A673 (cell line): ENCODE measurements at places on chromosomes 7 and 10. TPM values are rescaled to one million over a fixed set of nuclear protein-coding genes. Genes with fewer than 3 reads are reported as not detected.

GRCh38 chr7:158647475-158647792 is 57.2 kb downstream of the NCAPG2 start:
- no peak overlapping the region for H3K4me3 ChIP-seq
- H3K4me1 ChIP-seq = no peaks in the 10 kb centered on the region
- H3K27ac ChIP-seq = no peak overlapping the region
- no peak for DNase-seq
- no peaks in the 10 kb centered on the region for H3K27me3 ChIP-seq

- no peak for DNase-seq
- H3K4me1 ChIP-seq = no peaks in the 10 kb centered on the region
- no peak overlapping the region for H3K27ac ChIP-seq
- no peaks in the 10 kb centered on the region for H3K27me3 ChIP-seq
Measured at GRCh38 chr10:43006490-43006889, 70.4 kb upstream of the RET start.

- no peaks in the 10 kb centered on the region for H3K27me3 ChIP-seq
- H3K4me1 ChIP-seq = peaks cover 27% of the 10 kb centered on the region
- no peaks in the 10 kb centered on the region for H3K36me3 ChIP-seq
- no peak for DNase-seq
Measured at GRCh38 chr7:148304083-148304335, 286.6 kb upstream of the C7orf33 start.

- no peak for DNase-seq
- no peak overlapping the region for H3K4me3 ChIP-seq
- H3K27me3 ChIP-seq = peaks cover 94% of the 10 kb centered on the region
- no peaks in the 10 kb centered on the region for H3K4me1 ChIP-seq
- H3K36me3 ChIP-seq = no peaks in the 10 kb centered on the region
Measured at GRCh38 chr10:2772816-2773631, 294.3 kb upstream of the PFKP start.

CALML5 gene
- total RNA-seq = not detected in 2 replicates

- no peaks in the 10 kb centered on the region for H3K36me3 ChIP-seq
- no peaks in the 10 kb centered on the region for H3K27me3 ChIP-seq
- no peak overlapping the region for H3K27ac ChIP-seq
- no peaks in the 10 kb centered on the region for H3K4me1 ChIP-seq
Measured at GRCh38 chr10:120607710-120608703, 151.0 kb downstream of the PLPP4 start.

GRCh38 chr7:44348851-44349781 is 23.7 kb upstream of the CAMK2B start:
- no peaks in the 10 kb centered on the region for H3K4me1 ChIP-seq
- no peak for DNase-seq
- H3K36me3 ChIP-seq = no peaks in the 10 kb centered on the region
- H3K27ac ChIP-seq = no peak overlapping the region
- H3K4me3 ChIP-seq = no peak overlapping the region

DNA sequence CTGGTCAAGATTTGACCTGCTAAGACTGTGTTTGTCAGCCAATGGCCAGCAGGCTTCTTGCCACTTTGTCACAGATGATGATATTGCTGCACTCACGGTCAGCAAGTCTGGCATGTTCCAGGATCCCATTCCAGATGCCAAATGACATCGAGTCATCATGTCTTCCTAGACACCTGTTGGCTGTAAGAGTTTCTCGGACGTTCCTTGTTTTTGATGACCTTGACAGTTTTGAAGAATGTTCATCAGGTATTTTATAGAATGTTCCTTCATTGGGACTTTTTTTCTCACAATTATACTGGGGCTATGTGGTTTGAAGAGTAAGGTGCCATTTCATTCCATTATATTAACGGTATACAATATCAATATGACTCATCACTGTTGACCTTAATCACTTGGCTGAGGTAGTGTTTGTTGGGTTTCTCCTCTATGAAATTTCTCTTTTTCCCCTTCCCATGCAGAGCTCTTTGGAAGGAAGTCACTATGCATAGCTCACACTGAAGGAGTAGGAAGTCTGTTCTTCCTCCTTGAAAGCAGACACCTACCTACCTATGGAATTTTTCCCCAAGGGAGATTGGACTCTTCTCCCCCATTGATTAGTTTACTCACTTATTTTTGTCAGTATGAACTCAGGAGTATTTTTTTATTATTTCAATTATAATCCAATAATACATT is 31.6 kb downstream of the HECW1 start:
- no peak overlapping the region for H3K27ac ChIP-seq
- H3K4me3 ChIP-seq = no peak overlapping the region
- no peaks in the 10 kb centered on the region for H3K36me3 ChIP-seq
- no peak for DNase-seq

NEUROG3 gene
- not detected in 2 replicates for total RNA-seq

- no peak for DNase-seq
- peaks cover 15% of the 10 kb centered on the region for H3K4me1 ChIP-seq
- H3K27me3 ChIP-seq = no peaks in the 10 kb centered on the region
- H3K27ac ChIP-seq = no peak overlapping the region
- H3K36me3 ChIP-seq = no peaks in the 10 kb centered on the region
- H3K4me3 ChIP-seq = no peak overlapping the region
Measured at GRCh38 chr7:106140406-106141173, 28.5 kb upstream of the SYPL1 start.

GDF2 gene
- total RNA-seq = not detected in 2 replicates

DNA sequence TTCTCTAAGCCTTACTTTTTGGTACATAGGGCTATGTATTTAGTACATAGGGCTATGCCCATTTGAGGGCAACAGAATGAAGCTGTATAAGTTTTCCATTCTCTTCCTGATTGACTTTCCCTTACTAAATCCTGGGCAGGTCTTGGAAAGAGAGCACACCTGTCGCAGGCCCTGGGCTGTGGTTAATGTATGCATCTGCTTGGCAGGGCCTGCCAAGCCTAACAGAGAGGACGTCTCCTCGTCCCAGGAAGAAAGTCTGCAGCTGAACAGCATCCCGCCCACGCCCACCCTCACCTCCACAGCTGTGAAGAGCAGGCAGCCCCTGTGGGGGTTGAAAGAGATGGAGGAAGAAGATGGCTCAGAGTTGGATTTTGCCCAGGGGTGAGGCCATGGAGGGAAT is 8.9 kb upstream of the PVRIG start:
- DNase-seq = no peak
- no peaks in the 10 kb centered on the region for H3K36me3 ChIP-seq
- no peak overlapping the region for H3K4me3 ChIP-seq
- H3K4me1 ChIP-seq = no peaks in the 10 kb centered on the region
- no peak overlapping the region for H3K27ac ChIP-seq

SRGN gene
- total RNA-seq = 0.32 TPM in 1 of 2 replicates, not detected in the other

PNLIP gene
- total RNA-seq = not detected in 2 replicates

DNA sequence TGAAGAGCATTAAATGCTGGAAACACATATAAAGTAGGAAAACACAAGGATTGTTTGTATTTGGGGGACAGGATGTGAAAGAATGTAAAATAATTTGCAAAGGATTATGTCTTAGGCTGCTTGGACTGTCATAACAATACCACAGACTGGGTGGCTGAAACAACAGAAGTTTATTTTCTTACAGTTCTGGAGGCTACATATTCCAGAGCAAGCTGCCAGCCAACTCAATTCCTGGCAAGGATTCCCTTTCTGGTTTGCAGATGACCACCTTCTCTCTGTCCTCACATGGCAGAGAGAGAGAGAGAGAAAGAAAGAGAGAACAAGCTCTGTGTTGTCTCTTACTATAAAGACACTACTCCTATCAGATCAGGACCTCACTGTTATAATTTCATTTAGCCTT is 8.8 kb upstream of the LAMB4 start:
- no peak overlapping the region for H3K4me3 ChIP-seq
- no peaks in the 10 kb centered on the region for H3K27me3 ChIP-seq
- DNase-seq = no peak
- no peaks in the 10 kb centered on the region for H3K36me3 ChIP-seq
- no peaks in the 10 kb centered on the region for H3K4me1 ChIP-seq
- H3K27ac ChIP-seq = no peak overlapping the region

MKX gene
- total RNA-seq = 0.09 TPM in 1 of 2 replicates, not detected in the other

DNA sequence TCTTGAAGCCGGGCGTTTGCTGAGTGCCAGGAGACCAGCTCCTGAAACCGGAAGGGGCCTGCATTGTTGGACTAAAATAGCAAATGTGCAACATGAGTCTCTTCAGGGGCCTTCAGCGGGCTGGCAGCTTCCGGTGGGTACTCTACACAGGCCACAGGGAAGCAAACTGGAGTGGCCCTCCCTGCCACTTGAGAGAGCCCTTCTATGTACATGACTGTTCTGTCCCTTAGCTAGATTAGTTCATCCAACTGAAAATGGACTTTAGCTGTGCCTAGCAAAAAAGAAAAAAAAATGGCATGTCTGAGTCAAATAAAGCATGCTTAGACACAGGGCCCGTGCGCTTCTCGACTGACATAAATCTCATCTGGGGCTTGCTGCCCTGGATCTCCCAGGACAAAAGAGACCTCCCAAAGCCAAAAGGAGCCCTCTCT is 115.3 kb upstream of the TCF7L2 start:
- H3K4me3 ChIP-seq = no peak overlapping the region
- H3K27me3 ChIP-seq = no peaks in the 10 kb centered on the region
- no peak for DNase-seq
- no peak overlapping the region for H3K27ac ChIP-seq
- H3K4me1 ChIP-seq = no peaks in the 10 kb centered on the region

SEC31B gene
- 3.8 and 4.7 TPM in 2 replicates for total RNA-seq

WIPF3 gene
- total RNA-seq = 0.17 and 0.21 TPM in 2 replicates

DNA sequence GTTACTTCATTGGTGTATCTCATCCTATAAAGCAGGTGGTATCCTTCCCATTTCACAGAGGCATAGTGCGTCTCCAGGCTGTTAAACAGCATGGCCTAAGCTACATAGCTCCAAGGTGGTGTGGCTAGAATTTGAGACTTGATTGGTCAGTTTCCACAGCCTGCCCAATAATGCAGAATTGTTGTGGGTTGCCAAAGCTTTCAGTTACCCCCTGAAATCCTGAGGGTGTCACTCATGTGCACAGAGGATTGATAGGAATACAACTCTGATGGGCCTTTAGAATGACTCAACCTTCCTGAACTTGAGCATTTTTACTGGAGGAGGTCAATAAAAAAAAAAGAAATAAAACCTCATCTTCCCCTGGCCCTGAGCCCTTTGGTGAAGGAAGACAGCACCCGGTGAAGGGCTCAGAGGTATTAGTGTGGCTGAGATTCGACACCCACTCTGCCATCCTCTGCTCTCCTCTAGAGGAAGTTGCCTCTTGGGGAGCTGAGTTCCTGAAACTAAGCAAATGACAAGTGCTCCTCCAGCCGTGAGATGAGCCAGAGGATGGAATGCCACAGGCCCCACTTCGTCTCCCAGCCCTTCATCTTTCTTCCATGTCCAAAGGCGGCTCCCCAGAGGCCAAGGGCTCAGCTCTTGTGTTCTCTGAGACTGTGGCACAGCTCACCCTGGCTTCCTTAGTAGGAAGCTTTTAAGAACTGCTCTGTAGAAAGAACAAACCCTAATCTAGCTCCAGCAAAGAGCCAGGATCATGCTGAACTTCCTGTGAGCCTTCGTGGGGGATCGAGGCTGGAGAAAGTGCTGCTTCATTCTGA is 1.0 kb downstream of the ACSL5 start:
- no peak overlapping the region for H3K27ac ChIP-seq
- H3K27me3 ChIP-seq = no peaks in the 10 kb centered on the region
- no peaks in the 10 kb centered on the region for H3K4me1 ChIP-seq
- H3K36me3 ChIP-seq = no peaks in the 10 kb centered on the region

- no peak overlapping the region for H3K27ac ChIP-seq
- peaks cover 14% of the 10 kb centered on the region for H3K27me3 ChIP-seq
- H3K36me3 ChIP-seq = no peaks in the 10 kb centered on the region
- H3K4me3 ChIP-seq = no peak overlapping the region
- no peak for DNase-seq
Measured at GRCh38 chr10:113498997-113499396, 53.9 kb upstream of the HABP2 start.

- no peaks in the 10 kb centered on the region for H3K27me3 ChIP-seq
- H3K27ac ChIP-seq = no peak overlapping the region
- no peaks in the 10 kb centered on the region for H3K36me3 ChIP-seq
- no peak overlapping the region for H3K4me3 ChIP-seq
- DNase-seq = no peak
- no peaks in the 10 kb centered on the region for H3K4me1 ChIP-seq
Measured at GRCh38 chr10:96949039-96949683, 117.1 kb downstream of the LCOR start.

COL1A2 gene
- 144 and 251 TPM in 2 replicates for total RNA-seq

DNA sequence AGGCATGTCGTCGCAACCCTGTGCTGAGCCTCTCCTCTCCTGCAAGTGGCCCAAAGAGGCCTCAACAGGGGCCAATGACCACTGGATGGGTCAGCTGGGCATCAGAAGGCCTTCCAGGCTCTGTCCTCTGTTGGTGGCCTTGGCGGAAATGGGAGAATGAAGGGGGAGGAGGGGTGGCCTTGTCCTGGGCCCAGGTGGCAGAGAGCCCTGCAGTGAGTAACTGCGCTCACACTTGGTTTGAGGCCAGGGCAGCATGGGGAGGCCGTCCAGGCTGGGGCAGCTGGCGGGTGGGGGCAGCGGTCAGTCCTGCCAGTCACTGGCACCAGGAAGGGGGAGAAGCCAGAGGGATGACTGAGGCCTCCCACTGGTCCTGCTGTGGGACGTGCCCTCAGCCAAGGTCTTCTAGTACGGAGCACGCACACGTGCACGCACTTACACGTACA is 59.8 kb downstream of the LHPP start:
- no peaks in the 10 kb centered on the region for H3K36me3 ChIP-seq
- no peaks in the 10 kb centered on the region for H3K27me3 ChIP-seq
- peaks cover 12% of the 10 kb centered on the region for H3K4me1 ChIP-seq

GRCh38 chr10:93493162-93493561 is 3.2 kb upstream of the CEP55 start:
- no peak overlapping the region for H3K4me3 ChIP-seq
- DNase-seq = no peak
- H3K36me3 ChIP-seq = no peaks in the 10 kb centered on the region

DNA sequence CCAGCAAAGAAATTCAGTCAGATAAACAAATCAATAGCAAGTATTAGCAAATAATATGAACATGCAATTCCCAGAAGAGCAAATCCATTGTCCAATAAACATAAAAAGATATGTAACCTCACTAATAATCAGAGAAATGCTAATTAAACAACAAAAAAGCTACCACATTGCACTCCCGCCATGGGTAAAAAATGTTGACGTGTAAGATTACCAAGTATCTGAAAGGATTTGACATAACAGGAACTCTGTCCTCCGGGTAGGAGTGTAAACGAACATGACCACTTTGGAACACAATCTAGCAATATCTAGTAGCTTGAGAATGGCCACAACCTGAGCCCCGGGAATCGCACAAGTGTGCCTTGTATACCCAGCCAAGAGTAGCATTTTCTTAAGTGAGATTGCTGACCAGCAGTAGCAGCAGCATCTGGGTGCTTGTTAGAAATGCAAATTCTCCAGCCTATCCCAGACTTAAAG is 31.6 kb downstream of the DYDC1 start:
- H3K4me3 ChIP-seq = no peak overlapping the region
- peaks cover 4% of the 10 kb centered on the region for H3K4me1 ChIP-seq
- no peaks in the 10 kb centered on the region for H3K27me3 ChIP-seq
- no peak overlapping the region for H3K27ac ChIP-seq
- no peaks in the 10 kb centered on the region for H3K36me3 ChIP-seq

GHRHR gene
- not detected in 2 replicates for total RNA-seq

TAS2R5 gene
- 0.43 and 0.72 TPM in 2 replicates for total RNA-seq

GRCh38 chr7:37245590-37245989 is 203.1 kb downstream of the ELMO1 start:
- H3K4me3 ChIP-seq = no peak overlapping the region
- DNase-seq = no peak
- H3K36me3 ChIP-seq = no peaks in the 10 kb centered on the region
- peaks cover 4% of the 10 kb centered on the region for H3K27me3 ChIP-seq
- H3K4me1 ChIP-seq = no peaks in the 10 kb centered on the region
